ENCODE measurements at places on chromosomes 12 and 14.

DNA sequence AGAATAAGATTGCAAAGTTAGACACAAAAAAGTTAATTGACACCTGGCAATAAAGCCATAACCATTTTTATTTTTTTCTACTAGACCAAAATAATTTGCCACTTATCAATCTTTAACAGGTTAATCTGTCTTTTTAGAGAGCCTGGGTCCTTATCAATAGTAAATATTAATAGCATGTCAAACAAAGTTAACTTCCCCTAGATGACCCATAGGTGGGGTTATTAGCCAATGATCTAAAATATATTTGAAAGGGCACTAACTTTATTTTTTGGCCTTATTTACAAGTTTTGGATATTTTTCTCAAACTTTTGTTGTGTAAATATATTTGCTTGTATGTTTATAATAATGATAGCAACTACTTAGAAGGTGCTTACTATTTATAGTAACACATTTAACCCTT is 3.9 kb downstream of the ANKRD33 start:
- DNase-seq = no peak

DNA sequence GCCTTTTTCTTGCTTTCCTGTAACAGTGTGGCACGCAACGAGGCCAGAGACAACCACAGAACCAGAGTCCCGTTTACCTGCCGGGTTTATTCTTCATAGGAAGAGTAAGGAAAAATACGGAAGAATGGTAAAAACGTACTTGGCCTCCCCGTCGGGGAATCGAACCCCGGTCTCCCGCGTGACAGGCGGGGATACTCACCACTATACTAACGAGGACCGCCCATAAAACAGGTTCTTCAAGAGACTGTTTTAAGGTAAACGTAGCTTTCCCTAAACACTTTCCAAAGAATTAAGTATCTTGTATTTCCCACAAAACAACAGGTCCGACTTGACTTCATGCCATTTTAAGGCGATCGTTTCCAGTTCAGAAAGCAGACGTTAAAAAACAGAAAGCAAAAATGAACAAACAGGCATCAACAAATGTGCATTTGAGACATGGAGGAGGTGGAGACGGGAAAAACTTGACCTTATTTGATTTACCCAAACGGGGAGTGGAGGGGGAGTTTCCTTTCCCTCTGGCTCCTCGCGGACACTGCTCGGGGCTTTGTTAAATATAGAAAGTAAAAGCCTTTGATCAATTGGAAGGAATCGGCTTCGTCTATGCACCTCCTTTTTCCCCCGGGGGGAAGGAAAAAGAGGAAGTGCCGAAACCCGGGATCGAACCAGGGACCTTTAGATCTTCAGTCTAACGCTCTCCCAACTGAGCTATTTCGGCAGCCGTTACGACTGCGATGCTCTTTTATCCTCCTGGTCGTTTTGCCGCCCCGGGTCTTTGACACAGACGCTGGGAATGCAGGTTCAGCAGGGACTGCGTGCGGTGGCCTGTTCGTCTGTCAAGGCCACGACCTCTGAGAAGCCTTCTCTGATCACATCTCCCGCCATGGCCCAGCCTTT is 13.0 kb upstream of the UBC start:
- DNase-seq = peak; percentile 94

GRCh38 chr14:50398189-50398580 is 1.5 kb upstream of the CDKL1 start:
- DNase-seq = no peak

DNA sequence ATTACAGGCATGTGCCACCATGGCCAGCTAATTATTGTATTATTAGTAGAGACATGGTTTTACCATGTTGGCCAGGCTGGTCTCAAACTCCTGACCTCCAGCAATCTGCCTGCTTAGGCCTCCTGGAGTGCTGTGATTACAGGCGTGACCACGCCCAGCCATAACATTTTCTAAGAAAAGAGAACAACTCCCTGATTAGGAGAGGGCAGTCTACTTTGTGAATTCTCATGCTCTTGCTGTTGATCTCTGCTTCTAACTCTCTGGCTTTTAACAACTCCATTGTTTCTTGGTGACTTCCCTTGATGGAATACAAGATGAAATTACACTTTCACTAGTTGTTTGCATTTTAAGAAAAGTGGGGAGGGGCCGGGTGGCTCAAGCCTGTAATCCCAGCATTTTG is 33.6 kb downstream of the SSH1 start:
- no peak for DNase-seq

- no peak for DNase-seq
Measured at GRCh38 chr12:32420356-32420755, 21.0 kb downstream of the FGD4 start.

GRCh38 chr14:78524766-78525165 is 354.6 kb downstream of the NRXN3 start:
- DNase-seq = no peak

DNA sequence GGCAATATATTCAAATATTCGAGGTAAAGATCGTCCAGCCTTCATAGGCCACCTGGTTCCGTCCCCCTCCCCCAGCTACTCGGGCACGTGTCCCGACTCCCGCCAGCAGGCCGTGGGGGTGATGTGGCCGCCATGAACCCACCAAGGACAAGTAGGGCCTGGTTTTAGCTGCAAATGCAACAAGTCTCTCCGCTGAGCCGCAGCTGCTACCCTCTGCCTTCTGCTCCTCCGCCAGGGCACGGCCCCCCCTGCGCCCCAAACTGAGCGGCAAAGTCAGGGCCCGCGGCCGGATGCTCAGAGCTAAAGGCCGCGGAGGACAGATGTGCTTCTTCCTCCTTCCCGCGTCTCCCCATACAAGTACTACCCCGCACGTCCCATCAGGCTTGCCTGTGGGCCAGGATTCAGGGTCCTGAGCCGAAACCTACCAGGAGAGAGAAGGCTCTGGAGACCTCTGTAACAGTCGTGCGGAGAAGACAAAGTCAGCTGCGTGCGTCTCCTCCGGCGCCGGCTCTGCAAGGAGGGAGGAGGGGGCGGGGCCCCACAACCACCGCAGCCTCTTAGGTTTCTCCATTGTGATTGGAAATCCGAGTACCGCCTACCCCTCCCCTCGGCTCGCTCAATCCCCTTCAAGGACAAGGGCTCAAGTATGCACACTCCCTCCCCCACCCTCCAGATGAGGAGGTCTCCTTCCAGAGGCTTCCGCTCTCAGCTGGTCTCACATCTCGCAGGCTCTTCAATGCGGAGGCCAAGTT is at the start of gene LDHB:
Gene LDHB, minus strand, starts transcription at position 517 of the 752 bp plus-strand sequence. CDS start 3,171 bp downstream, outside the sequence.
- peak; percentile 97 for DNase-seq

GRCh38 chr14:65415613-65416012 is 3.1 kb downstream of the FUT8 start:
- no peak for DNase-seq

Measured in left hindlimb (tissue), 1 donor.